Dermis blood vessel endothelial cell (primary cell): ENCODE measurements at places on chromosomes 6 and 20. TPM values are rescaled to one million over a fixed set of nuclear protein-coding genes. Genes with fewer than 3 reads are reported as not detected.

Gene ULBP2
- total RNA-seq: 2.0 and 3.7 TPM in 2 replicates

DNA sequence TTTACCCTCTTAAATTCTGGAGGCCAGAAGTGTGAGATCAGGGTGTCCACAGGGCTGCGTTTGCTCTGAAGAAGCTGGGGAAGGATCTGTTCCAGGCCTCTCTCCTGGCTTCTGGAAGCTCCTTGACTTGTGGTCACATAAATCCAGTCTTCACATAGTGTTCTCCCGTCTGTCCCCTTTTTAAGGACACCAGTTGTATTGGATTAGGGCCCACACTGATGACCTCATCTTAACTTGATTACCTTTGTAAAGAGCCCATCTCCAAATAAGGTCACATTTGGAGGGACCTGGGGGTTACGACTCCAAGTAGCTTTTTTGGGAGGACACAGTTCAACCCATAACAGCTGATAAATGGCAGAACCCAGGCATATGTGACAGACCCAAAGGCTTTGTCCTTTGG is 20.0 kb upstream of the WFDC2 start:
- DNase-seq: no peak

DNA sequence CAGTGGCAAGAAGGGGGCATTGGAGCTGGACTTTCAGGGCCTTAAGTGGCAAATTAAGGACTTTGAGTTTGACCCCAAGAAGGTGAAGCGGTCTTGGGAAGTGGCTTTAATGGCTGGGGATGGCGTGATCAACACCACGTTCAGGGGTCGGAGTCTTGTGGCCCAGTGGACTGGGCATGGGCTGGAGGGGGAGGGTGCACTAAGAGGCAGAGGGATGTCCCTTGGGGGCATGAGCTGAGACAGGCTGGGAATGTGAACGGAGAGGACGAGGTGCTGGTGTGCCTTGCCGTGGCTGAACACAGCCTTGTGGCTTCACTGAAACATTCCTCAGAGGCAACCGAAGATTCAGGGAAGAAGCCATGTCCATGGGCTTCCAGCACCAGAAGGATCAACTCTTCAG is 227.0 kb downstream of the SYNDIG1 start:
- DNase-seq: no peak

DNA sequence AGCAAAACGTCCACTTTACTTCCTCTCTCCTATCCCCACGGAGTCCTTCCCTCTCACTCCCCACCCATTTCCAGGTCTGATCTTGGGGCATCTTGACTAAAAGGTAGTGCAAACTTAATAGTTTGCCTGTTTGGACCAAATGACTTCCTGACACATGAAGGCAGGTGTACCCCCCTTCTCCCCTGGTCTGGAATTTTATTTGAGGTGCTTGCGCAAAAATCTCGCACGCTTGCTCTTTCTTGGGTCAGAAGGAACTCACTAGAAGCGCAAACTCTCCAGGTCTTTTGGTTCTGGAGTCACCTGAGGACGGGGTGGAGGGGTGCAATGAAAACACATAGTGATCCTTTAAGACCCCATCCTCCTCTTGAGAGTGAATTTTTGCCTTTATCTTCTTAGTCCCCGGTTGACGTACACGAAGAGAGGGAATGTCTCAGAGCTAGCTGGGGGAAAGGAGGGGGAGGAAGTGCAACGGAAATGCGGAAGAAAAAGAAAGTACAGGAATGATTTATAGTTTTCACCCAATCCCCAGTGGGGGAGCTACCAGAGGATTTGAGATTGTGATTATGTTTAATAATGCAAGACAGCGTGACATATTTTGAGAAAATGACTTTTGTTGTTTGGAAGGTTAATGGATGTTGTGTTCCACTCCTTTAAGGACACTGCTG is 4.9 kb downstream of the ADGRB3 start:
- DNase-seq: no peak

DNA sequence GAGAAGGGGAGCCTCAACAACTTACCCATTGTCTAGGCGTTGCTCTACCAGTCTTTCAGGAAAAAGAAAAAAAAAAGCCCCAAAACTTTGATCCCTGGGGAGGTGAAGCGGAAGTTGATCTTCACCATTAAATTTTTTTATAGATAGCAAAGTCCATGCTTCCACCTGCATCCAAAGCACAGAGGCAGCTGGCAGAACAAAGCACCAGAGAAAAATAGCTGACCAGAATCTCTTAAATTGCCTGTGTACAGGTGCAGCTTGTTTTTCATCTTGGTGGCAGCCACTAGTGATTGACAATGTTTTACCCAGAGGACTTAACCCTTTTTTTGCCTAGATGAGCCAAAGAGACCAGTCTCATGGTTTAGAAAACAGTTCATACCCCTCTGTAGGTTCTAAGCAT is 86.0 kb downstream of the MYB start:
- DNase-seq: no peak

GRCh38 chr20:22226849-22227700 is 357.3 kb downstream of the FOXA2 start:
- DNase-seq: no peak

GRCh38 chr6:65776332-65776731 is 69.3 kb upstream of the EYS start:
- DNase-seq: no peak

- DNase-seq: no peak
Measured at GRCh38 chr6:112800439-112800838, 453.3 kb downstream of the RFPL4B start.

DNA sequence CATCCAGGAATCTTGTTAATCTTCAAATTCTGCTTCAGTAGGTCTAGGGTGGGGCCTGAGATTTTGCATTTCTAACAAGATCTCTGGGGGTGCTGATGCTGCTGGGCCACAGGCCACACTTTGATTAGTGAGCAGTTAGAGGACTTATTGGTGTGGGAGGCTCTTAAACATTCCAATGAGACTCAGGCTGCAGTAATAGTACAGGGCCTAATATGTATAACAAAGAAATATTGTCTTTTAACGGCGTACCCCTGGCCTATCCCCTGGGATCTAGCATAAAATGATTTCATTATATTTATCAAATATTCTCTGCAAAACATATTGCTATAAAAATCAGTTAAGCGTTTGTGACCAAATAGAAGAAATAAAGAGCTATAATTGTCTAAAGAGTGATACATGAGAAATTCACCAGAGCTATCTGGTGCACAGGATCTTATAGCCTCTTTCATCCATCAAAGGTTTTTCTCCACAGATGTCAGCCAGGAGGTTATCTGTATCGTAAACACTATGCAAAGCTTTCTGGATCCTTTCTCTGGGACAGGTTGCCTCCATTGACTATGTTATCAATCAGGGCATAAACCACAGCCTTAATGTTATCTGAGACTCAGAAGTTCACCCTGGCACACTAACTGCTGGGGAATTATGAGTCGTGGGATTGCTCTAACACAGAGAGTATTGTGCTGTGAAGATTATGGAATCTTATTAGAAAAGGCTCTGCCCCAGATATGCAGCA is 488.5 kb upstream of the MAP3K7 start:
- no peak for DNase-seq

Gene CST4
- total RNA-seq: not detected in 2 replicates

DNA sequence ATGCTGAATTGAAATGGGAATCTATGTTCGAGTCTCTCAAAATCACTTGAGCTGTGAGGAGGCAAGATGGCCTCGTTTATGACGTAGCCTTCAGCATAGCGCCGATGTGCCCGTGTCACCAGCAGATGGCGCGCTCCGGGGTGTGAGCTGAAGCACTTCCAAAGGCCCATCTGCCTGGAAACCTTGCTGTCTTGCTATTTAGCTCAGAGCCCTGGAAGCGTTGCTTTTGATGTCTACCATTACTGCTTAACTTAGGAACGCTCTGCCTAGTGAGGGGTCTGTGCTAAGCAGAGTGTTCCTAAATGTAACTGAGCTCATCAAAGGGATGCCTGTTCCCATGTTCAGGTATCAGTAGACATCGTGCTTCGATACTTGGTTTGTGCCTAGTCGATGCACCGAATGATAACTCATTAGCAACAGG is 67.7 kb downstream of the SYCP2L start:
- peak; percentile 87 for DNase-seq

Gene PTK6
- total RNA-seq: under 0.01 and 0.05 TPM in 2 replicates

DNA sequence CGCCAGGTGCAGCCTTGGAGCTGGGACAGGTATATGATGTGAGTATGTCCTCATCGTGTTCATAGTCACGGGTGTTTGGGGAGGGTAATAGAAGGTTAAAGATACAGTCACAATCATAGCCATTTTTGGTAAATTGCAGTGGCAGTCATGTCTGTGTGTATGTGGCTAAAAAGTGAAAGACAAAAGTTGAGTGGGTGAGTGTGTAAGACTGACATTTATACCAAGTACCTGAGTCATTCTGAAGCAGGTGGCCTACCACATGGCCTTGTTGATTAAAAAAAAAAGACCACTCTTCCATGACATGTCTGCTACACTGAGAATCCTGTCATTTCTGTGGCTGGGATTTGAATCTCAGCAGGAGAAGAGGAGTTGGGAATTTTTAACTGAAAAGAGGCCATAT is 181.9 kb downstream of the SCP2D1 start:
- no peak for DNase-seq

Gene PARD6B
- 0.28 and 0.85 TPM in 2 replicates for total RNA-seq

Gene SLC17A3
- total RNA-seq: 0.17 and 0.28 TPM in 2 replicates

DNA sequence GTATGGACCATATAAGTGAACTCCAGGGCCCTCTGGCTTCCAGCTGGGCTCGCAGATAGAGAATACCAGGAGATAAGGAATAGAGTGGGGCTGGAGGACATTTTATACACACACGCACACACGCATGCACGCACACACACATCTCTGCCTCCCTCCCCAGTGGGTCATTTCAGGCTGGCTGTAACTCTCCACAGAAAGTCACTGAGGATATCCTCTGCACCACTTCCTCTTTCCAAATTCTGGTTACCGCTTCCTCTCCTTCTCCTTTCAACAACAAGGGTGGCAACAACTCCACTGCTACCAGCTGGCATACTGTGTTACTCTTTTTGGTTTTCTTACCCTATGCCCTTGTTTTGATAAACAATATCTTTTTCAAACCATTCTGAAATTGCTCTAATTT is 280.2 kb downstream of the COL12A1 start:
- DNase-seq: no peak

- peak; percentile 45 for DNase-seq
Measured at GRCh38 chr20:24098886-24099285, 110.3 kb upstream of the GGTLC1 start.

GRCh38 chr20:58308680-58309527 is 611 bp upstream of the RAB22A start:
- DNase-seq: peak; percentile 77

DNA sequence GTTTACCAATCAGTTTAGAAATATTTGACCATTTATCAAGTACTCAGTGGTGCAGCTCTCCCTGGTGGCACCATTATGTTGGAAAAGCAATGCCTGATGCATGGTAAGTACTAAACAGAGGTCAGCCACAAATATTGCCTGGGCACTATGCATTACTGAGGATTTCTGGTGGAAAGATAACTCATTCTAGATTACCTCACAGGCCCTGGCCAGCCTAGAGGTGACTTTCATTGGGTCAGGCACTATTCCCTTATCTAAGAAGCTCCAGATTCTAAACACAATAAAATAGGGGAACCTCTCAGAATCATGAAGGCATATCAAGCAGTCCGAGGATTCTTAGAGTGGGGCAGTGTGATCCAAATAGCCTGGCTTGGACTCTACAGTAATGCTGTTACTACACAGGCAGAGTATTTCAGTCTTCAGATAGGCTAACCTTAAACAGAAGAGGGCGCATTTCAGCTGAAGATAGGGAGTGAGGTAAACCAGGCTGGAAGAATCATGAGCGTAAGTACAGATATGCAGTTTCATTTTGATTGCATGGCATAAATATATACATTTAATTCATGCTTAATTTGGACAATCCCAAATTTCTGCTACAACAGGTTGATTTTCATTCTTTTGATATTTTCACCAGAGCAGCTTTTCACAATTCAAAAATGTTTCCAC is 12.1 kb downstream of the LGSN start:
- peak; percentile 60 for DNase-seq

DNA sequence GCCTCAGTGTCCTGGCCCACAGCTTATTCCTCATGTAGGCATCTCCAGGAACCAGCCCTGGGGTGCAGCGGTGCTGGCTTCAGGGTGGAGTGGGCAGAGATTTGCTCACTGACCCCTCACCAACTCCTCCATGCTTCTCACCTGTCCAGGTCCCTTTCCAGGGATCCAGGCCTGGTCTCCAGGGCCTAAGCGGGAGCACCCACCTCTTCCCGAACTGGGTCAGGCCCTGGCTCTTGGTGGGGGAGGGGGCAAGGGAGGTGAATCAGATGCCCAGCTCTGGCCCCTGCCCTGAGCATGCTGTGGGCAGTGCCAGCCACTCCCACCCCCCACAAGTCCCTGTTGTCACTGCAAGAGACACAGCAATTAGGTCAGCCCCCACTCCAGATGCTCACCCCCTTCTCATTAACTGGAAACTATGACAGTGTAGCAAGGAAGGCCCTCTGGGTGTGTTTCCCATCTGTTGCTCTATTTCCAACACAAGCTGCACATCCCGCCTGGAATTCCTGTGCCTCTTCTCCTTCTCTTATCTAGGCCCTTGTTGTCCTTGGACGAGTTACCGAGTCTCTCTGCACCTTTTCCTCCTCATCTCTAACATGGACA is 37.0 kb downstream of the MDFI start:
- no peak for DNase-seq

Gene SLC22A2
- not detected in 2 replicates for total RNA-seq

DNA sequence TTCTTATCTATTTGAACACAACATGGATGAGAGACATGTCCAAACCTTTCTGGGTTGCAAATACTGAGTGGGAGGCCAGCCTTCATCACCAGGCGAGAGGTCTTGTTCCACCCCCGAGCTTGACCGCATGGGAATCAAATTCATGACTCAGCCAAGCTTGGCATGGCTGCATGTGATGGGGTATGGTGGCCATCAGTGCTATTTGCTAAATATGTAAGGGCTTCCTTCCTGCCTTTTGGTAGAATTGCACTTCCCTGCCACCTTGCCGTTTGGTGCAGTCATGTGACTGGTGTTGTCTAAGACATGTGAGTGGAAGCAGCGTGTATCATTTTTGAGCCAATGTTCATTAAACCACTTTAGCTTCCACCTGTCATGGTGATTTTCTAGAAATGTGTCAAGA is 508.9 kb upstream of the SULF2 start:
- peak; percentile 87 for DNase-seq

DNA sequence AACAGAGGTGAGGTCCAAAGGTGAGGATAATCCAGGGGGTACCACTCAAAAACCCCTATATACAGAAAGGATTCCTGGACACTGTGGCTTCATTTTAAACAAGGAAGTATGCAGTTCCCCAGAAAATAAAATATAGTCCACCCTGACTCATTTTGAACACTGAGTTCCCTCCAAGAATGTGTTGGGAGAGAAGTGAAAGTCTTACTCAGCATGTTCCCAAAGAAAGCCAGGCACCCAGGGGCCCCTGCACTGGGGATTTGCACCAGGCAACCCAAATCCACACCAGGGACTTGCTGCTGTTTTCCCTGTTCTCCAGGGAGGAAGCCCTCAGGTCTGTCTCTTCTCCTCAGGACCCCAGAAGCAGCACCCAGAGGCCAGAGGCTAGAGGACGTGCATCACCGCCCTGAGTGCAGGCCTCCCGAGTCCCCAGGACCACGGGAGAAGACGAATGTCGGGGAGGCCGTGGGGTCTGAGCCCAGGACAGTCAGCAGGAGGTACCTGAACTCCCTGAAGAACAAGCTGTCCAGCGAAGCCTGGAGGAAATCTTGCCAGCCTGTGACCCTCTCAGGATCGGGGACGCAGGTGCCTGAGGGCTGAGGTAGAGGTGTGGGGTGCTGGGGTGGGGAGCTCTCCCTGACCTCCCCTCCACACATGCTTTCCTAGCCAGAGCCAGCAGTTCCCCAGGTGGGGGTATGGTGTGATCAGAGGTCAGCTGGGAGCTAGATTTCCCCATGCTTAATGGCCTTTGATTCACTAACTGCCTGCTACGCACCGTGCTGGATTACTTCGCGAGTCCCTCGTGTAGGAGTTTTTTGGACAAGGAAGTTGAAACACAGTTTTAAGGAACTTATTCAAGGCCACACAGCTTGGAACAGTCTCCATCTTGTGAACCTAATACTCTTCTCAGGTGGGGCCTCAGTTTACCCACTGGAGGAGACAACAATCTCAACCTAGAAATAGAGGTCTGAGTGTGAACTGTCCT is 3.3 kb downstream of the FGD2 start:
- no peak for DNase-seq
